ENCODE measurements at places on chromosomes 1 and 21.
A peak's percentile ranks its signal among the peaks of the same experiment; 100 is the strongest.

- no peak for ATAC-seq
Measured at GRCh38 chr1:10793129-10793651, 3.3 kb downstream of the CASZ1 start.

- no peak for ATAC-seq
Measured at GRCh38 chr1:159880430-159880829, 18.0 kb upstream of the VSIG8 start.

DNA sequence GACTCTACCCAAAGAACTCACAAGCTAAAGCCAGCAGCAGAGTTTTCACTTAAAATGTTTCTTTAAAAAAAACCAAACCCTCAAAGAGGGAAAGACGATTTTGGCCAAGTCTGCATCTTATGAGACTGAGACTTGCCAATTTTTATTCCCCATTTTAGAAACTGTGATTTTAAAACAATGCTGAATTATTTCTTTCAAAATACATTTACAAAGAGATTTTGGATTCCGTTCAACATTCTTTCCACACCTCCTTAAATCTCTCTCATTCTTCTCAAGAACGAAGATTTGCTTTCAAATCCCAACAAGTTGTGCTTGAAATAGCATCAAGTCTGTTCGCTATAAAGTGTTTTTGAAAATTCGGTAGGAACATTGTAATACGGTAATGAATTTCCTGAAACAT lies 133.9 kb upstream of the VANGL1 start:
- ATAC-seq, result no peak

DNA sequence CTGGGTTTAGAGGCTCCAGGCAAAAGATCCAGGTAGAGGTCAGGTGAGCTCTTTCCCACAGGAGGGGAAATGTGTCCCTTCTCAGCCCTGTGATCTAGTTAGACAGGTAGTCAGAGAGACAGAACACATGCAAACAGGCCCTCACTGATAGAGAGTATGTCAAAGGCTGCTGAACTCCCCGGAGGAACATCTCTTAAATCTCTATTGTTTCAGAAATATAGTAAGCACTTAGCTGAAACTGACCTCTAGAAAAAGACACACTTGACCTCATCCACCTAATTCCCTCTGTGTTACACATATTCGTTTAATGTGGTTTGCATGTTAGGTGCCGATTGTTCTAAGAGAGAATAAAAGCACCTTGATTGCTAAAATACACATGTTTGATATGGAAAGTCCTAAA lies 23.3 kb downstream of the SUSD4 start:
- no peak for ATAC-seq

GRCh38 chr1:78619446-78619802 lies 824 bp upstream of the IFI44L start:
- peak; percentile 28 for ATAC-seq

- ATAC-seq, result peak; percentile 73
Measured at GRCh38 chr1:145985502-145986439, 10.6 kb downstream of the TXNIP start.

DNA sequence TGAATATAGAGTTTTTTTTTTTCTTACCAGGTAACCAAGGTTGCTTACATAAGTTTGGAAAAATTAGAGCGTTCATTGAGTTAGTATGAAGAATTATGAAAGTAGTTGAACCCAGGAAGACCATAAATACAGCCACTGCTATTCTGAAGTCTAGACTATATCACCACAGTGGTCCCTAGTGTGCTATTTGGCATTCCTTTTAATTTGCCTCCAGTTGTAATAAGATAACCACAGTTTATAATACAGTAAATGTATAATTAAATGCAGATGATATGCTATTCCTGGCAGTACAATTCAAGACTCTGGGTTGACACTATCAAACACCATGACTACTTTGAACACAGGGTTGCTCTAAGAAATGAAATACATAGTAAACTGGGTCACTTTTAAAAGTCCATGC lies 270.5 kb downstream of the BRINP2 start:
- no peak for ATAC-seq

DNA sequence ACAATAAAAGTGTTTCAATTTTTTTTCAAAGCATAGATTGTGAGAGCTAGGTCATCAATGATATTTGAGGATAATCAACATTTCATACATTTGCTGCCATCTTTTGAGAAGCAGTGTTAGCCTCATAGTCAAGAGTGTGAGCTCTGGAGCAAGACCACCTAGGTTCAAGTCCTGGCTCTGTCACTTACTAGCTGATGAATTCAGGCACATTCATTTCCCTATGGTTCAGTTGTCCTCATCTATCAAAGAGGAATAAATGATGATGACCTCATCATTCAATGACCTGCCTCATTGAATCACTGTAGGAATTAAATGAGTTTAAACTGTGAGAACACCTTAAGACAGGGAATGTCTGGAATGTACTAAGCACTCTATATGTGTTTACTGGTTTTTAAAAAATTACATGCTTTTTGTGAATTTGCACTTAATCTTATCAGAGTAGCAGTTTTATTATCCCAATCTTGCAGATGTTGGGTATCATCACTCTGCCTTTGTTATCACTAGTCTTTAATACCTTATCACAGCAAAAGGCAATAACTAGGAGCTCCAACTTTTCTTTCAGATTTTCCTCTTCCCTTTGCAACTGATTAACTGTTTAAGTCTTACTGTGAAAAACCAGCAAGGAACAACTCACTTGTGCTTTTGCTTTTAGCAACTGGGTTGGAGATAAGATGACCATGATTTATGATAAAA lies 47.4 kb downstream of the SLC30A10 start:
- ATAC-seq, result no peak

- no peak for ATAC-seq
Measured at GRCh38 chr1:23108918-23109533, 59.6 kb downstream of the LUZP1 start.

- no peak for ATAC-seq
Measured at GRCh38 chr1:236351875-236352573, 42.1 kb upstream of the EDARADD start.

- ATAC-seq, result no peak
Measured at GRCh38 chr1:177786176-177786745, 183.6 kb downstream of the SEC16B start.

DNA sequence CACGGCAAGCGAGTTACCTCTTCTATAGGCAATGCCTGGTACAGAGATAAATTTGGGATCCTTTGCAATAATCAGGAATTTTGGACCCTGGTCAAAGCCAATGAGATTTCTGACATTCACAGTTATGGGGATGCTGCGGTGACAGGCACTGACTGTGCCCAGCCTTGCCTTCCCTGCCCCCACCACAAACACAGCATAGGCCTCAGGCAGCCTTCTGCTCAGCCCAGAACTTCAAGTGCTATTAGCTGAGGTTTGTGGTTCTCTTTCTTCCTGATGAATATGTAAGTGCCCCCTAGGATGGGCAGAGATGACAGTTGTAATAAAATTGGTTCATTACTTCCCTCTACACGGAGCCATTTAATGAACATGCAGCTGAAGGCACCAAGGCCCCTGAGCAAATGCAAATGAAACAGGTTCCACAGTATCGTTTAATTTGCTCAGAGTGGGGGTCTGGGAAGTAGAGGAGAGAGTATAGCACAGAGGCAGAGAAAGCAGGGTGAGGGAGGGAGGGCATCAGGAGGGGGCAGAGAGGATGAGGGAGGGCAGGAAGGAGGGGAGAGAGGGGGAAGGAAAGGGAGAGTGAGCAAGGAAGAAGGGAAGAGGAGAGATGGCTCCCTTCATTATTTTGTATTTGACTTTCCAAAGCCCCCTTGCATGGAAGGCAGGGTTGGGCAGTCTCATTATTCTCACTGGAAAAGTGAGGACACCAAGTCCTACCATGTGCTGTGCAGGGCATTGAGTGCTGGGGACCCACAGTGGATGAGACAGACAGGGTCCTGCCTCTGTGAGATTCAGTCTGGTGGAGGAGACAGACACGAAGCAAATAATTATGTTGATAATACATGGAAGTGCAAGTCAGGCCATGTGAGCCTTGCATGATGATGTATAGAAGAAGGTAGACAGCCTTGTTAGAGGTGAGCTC lies 513.0 kb downstream of the PTPRU start:
- ATAC-seq, result peak; percentile 30

DNA sequence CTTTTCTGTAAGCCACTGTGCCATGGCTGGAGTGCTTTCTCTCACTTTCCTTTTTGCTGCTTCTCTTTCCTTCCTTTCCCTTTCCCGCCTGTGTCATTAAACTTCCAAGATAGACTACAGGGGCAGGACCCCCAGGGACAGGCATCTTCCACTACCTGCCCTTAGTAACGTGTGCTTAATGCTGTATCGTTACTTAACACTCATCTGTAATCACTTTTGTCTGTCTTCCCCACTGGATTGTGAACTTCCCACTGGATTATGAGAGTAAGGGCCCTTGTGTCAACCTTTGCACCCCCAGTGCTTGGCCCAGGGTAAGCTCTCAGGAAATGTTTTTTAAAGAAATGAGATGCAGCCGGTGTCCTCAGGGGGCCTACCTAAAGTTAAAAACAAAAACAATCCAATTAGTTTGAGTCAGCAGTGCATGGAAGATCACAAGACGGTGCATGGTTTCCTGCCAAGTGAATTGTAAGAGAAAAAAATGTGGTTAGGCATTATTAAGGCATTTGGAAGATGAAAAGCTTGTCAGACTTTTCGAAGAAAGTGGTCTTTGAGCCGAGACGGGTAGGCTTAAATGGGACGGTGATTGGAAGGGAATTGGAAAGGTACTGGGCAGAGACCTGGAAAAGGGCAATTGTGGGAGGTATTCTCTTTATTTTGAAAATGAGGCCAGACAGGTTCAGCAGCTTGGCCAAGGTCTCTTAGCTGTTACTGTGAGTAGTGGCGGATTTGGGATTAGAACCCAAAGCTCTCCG lies 958 bp downstream of the LYPLAL1 start:
- peak; percentile 8 for ATAC-seq

GRCh38 chr1:247060771-247061170 lies 17.8 kb downstream of the ZNF670 start:
- no peak for ATAC-seq

GRCh38 chr1:222250376-222250775 lies 297.5 kb downstream of the HHIPL2 start:
- ATAC-seq, result no peak

- ATAC-seq, result no peak
Measured at GRCh38 chr1:157618190-157618589, 20.3 kb upstream of the FCRL4 start.

- no peak for ATAC-seq
Measured at GRCh38 chr21:35528116-35529042, 479.3 kb upstream of the RUNX1 start.

DNA sequence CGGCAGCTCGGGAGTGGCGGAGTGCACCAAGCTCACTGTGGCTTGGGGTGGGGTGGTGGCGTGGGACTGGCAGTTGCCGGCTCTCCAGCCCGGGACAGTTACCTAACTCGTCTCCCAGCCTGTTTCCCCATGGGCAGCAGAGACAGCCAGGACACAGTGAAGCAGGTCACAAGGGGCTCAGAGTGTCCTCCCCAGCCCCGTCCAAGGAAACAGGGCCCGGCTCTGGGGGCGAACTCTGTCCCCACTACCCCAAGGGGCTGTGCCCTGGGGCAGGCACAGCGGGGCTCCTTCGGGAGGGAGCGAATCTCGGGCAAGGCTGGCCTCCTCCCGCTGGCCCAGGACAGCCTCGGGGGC lies 759 bp downstream of the GPR157 start:
- ATAC-seq, result no peak

DNA sequence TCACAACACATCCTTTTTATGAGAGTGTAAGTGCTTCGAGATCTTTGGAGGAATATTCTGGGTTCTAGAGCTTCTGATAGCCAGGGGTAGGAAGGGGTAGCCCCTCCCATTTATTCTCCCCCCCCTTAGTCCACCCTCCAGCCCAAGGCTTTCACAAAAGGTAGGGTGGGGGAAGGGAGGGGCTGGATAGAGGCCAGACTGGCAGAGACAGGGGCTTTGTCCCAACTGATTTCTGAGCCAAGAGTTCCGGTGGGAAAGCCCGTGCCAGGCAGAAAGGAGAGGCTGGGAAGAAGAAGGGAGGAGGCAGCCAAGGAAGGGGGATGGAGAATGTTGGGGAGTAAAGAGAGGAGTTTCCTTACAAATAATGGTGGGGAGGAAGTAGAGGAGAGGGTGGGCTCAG lies 3.1 kb downstream of the BCAN start:
- no peak for ATAC-seq

DNA sequence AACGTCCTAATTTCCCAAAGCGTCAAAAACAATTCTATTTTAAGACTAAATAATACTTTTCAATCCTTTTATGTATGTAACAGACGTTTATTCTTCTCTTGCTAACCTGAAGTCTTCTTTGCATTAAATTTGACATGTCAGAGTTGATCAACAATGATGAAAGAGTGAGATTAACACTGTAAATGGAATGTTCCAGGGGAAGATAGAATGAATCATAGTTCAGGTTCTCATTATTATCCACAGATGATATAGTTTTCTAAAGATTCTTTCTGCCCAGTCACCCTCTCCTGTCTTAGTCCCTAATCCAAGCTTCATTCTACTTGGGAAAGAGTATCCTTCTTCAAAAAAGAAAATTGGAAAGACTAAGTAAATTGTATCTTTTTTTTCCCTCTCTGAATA lies 38.9 kb downstream of the SDCCAG8 start:
- no peak for ATAC-seq

- ATAC-seq, result peak; percentile 78
Measured at GRCh38 chr1:167102906-167103573, 9.2 kb downstream of the STYXL2 start.

- no peak for ATAC-seq
Measured at GRCh38 chr1:169517558-169518186, 31.9 kb upstream of the SLC19A2 start.

- peak; percentile 39 for ATAC-seq
Measured at GRCh38 chr1:188827400-188827799, 1650.3 kb downstream of the BRINP3 start.

DNA sequence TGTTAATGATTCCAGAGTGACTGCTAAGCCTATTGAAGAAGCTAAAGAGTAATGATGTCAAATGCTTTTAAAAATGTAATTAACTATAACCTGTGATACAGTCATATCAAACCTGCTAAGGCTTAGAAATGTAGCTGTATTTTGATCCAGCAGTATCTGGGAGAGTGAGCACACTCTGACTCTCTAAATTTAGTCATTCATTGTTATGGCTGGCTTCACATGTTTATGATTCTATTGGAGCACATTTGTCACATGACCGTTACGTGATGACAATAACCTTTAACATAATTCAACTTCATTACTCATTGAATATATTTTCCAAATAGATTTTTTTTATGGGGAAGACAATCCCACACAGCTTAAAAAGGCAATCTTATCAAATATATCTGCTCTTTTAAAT lies 587.1 kb downstream of the LMO4 start:
- no peak for ATAC-seq

GRCh38 chr1:64343105-64343822 lies 126.7 kb upstream of the CACHD1 start:
- peak; percentile 79 for ATAC-seq

Measured in motor neuron (in vitro differentiated cells).